Aorta (tissue), 5 donors: ENCODE measurements at places on chromosomes 12 and 14. TPM values are rescaled to one million over a fixed set of nuclear protein-coding genes. Genes with fewer than 3 reads are reported as not detected.

DNA sequence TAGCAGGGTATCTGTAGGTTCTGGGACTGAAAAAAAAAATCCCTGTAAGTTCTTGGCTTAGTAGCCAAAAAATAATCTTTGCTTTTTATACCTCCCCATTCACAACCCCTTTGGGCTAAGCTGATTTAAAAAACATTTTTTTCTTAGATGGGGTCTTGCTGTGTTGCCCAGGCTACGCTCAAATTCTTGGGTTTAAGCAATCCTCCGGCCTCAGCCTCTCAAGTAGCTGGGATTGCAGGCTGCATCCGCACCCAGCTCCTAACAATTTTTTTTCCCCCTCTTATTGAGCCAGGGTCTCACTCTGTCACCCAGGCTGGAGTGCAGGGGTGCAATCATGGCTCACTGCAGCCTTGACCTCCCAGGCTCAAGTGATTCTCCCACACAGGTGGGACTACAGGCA is 9.1 kb upstream of the ISM2 start:
- no peak for DNase-seq

DNA sequence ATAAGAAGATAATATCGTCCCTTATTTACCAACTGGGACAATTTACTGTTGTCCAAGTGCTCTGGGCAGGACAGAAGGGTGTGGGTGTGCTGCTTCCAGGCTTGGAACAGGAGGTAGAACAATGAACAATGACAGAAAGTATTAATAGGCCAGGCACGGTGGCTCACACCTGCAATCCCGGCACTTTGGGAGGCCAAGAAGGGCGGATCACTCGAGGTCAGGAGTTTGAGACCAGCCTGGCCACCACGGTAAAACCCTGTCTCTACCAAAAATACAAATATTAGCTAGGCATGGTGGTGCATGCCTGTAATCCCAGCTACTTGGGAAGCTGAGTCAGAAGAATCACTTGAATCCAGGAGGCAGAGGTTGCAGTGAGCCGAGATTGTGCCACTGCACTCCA is 2.5 kb downstream of the IFI27 start:
- DNase-seq: no peak

DNA sequence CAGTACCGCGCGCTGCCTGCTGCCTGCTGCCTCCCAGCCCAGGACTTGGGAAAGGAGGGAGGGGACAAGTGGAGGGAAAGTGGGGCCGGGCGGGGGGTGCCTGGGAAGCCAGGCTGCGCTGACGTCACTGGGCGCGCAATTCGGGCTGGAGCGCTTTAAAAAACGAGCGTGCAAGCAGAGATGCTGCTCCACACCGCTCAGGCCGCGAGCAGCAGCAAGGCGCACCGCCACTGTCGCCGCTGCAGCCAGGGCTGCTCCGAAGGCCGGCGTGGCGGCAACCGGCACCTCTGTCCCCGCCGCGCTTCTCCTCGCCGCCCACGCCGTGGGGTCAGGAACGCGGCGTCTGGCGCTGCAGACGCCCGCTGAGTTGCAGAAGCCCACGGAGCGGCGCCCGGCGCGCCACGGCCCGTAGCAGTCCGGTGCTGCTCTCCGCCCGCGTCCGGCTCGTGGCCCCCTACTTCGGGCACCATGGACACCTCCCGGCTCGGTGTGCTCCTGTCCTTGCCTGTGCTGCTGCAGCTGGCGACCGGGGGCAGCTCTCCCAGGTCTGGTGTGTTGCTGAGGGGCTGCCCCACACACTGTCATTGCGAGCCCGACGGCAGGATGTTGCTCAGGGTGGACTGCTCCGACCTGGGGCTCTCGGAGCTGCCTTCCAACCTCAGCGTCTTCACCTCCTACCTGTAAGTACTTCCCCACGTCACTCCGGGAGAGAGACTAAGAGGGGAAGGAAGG is at the start of gene LGR5:
TSS of gene LGR5 (plus strand) at position 186 of the 732 bp plus-strand sequence. CDS start at position 469, 283 bp downstream.
- peak; percentile 52 for DNase-seq

GRCh38 chr14:73241481-73242165 is 4.3 kb downstream of the PAPLN start:
- peak; percentile 71 for DNase-seq

DNA sequence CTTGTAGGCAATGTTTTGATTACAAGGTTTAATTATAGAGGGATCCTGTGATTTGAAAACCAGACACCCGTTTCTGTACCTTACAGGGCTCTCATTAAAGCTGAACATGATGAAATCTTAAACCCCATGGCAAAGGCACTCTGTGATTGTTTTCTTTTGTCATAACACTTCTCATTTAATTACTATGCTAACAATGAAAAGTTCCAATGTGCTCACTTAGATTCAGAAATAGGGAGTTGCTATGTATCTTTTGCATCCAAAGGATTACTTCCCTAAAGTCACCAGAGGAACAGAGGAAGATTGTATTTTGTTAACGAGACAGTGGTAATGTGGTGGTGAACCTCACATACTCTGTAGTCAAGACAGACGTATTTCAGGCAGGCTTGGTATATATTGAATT is 81.5 kb upstream of the MYF6 start:
- DNase-seq: no peak

- DNase-seq: no peak
These were observed 55.2 kb downstream of the SLC38A4 start for GRCh38 chr12:46770501-46771183.

PLA2G1B gene
- polyA plus RNA-seq: 2.0 TPM

FANCM gene
- polyA plus RNA-seq: 3.5 TPM

USP44 gene
- 1.7 TPM for polyA plus RNA-seq

ACAD10 gene
- 15.2 TPM for polyA plus RNA-seq

CLEC1B gene
- not detected for polyA plus RNA-seq

B3GNT4 gene
- not detected for polyA plus RNA-seq
